ENCODE measurements at places on chromosomes 4 and X.

- DNase-seq: no peak
Measured at GRCh38 chr4:41465146-41465761, 72.7 kb upstream of the LIMCH1 start.

DNA sequence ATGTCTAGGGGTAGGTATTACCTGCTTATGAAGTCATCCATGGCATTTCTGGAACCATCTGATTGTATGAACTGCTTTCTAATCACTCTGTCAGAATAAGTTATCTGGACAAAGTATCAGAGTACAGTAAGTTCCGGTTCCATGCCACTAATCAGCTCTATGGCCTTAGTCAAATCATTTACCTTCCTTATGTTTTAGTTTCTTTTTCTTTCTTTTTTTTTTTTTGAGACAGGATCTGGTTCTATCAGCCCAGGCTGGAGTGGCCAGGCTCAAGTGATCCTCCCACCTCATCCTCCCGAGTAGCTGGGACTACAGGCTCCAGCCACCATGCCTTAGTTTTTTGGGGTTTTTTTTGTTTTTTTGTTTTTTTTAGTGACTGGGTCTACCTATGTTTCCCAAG lies 11.5 kb downstream of the XIAP start:
- no peak for DNase-seq

DNA sequence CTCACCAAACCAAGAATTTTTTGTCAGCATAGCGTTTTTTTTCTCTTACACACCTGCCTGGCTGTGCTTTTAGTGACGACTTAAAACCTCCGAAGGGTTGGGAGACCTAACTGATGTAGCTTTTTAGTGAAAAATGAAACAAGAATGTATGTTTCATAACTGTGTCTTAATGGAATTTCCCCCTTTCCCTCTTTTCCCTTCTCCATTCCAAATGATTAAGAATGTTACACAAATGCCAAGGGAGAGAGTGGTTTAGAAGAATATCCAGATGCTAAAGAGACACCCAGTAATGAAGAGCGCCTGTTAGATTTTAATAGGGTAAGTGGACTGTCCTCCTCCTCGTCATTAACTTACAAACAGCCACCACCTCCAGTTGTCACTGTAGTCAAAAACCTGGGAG lies 33.2 kb upstream of the TBC1D14 start:
- no peak for DNase-seq

- no peak for DNase-seq
Measured at GRCh38 chr4:173521467-173522159, 8.4 kb downstream of the HAND2 start.
